Stimulated activated CD4-positive, alpha-beta T cell treated with anti-CD3 and anti-CD28 coated beads, TNF-alpha, amount 100 ng/mL, for 4 hours (primary cell): ENCODE measurements at places on chromosomes 1 and 21.
A peak's percentile ranks its signal among the peaks of the same experiment; 100 is the strongest.

GRCh38 chr1:116273042-116273783 is 99.8 kb upstream of the ATP1A1 start:
- DNase-seq: no peak

DNA sequence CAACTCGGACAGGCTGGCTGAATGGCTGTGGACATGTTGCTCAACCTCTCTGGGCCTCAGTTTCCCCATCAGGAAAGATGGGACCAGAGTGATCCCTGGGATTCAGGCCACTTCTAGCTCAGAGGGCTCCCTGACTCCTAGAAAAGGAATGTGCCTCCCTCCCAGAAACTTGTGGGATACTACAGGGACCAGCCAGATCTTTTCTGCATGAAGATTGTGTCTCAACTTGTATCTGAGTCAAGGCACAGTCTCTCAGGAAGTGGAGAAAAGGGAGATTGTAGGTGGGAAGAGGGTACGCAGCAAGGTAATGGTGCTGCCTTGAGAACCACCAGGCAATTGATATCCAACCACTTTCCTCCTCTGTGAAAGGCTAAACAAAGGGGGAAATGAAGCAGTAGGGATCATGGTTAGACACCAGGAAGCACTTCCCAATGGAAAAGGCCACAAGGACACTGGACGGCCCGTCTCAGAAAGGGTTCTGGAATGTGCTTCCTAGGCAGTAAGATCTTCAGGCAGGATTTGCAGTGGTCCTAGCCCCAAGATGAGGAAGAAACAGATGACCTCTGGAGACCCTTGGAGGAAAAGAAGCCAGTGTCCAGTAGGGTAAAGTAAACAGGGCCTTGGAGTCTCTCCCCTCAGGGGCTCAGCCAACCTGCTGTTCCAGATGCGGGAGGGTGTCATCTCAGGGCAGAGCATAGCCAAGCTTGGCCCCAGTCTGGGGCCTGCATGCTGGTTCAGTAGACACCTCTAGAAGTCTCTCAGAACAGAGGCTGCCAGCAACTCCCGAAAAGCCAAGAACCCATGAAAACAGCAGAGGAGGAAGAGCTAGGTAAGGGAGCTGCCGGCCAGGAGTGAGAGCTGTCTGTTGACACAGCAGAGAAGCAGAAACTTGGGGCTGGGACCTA is 16.8 kb downstream of the IFFO2 start:
- DNase-seq: no peak

GRCh38 chr1:92192246-92192645 is 25.5 kb upstream of the C1orf146 start:
- DNase-seq: no peak

GRCh38 chr1:208182880-208183645 is 61.1 kb downstream of the PLXNA2 start:
- no peak for DNase-seq

DNA sequence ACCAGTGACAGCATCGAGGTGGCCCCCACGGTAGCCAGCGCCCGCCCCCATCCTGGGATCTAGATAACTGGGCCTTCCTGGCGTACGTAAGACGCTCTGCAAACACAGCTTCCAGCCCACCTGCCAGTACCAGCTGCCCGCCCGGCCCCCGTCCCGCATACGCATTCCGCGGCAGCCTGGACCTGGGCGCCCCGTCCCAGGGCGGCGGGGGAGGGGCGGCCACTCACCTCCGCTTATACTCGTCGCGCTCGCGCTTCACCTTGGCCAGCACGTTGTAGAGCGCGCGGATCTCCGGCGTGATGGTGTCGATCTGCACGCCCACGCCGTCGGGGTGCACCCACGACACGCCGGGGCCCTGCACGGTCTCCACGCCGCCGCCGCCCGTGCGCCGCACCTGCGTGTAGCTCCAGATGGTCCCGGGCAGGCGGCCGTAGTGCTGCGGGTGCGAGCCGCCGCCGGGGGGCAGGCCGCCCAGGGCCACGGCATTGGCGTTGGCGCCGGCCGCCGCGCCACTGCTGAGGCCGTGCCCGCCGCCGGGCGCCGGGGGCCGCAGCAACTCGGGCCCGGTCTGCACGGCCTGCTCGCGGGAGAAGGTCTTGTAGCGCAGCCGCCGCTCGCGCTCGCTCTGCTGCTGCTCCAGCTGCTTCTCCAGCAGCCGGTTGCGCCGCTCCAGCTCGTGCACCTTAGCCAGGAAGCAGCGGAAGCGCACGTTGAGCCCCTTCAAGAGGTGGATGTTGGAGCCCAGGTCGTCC is 859 bp downstream of the IFFO2 start:
- DNase-seq: peak; percentile 55

GRCh38 chr1:184212649-184213314 is 161.3 kb downstream of the TSEN15 start:
- DNase-seq: no peak

GRCh38 chr1:162213281-162213912 is 143.9 kb downstream of the NOS1AP start:
- DNase-seq: no peak

GRCh38 chr1:113141650-113142473 is 68.9 kb downstream of the LRIG2 start:
- DNase-seq: no peak

DNA sequence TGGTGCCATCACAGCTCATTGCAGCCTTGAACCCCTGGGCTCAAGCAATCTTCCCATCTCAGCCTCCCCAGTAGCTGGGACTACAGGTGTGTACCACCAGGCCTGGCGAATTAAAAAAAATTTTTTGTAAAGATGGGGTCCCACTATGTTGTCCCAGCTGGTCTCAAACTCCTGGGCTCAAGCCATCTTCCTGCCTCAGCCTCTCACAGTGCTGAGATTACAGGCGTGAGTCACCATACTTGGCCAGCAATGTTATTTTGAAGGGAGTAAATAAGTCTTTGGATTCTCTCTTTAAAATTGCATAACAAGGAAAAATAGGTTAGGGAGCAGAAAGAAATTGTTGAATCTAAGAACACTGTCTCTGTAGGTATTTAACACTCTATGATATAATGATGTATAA is 111.3 kb downstream of the RPS6KC1 start:
- DNase-seq: no peak

GRCh38 chr1:181318022-181318857 is 165.1 kb upstream of the CACNA1E start:
- DNase-seq: no peak

DNA sequence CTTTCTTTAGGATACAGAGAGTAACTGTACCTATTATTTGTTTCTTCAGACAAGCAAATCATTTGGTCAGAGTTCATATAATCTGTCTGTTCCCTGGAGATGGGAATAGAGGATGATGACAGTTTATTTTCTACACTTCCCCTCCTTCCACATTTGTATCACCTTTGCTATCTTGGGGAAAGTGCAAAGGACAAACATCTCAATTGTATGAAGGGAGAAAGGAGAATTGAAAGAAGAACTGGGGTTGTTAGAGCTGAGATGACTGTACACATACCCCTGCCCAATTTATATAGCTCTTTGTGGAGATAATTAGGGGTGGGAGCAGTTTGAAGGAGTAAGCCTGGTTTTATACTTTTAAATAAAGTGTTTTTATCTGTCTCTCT is 14.0 kb downstream of the POLR3GL start:
- no peak for DNase-seq

DNA sequence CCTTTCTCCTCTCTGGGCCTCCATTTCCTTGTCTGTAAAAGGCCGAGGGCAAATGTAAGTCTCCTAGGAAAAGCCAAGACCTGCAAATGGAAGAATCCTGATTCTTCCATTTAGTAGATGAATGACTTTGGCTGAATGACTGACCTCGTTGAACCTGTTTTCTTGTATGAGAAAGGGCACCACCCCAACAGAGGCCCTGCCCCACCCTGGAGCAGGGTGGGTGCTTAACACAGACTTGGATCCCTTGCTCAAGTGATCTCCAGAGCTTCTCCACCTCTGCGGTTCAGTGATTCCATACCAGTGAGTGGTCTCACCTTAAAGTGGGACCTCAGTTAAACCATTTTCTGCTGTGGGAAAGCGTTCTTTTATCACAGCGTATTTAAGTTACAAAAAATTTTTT is 39.0 kb upstream of the GUCA2B start:
- no peak for DNase-seq

DNA sequence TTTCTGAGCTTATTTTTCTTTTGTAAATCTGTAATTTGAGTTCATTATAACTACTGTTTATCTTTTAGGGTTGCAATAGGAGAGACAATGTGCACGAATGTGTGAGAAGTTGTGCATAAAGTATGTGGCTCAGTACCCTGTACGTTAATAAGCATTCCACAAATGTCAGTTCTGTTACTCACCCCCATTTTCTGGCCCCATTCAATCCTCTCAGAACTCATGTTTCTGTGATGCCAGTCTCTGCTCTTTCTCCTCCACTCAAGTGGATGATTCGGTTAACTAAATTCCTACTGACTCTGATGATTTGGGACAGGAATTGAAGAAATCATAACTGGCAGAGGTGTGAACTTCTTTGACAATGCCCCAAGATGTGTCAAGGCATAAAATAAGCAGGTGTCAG is 10.2 kb upstream of the DMRTB1 start:
- no peak for DNase-seq

DNA sequence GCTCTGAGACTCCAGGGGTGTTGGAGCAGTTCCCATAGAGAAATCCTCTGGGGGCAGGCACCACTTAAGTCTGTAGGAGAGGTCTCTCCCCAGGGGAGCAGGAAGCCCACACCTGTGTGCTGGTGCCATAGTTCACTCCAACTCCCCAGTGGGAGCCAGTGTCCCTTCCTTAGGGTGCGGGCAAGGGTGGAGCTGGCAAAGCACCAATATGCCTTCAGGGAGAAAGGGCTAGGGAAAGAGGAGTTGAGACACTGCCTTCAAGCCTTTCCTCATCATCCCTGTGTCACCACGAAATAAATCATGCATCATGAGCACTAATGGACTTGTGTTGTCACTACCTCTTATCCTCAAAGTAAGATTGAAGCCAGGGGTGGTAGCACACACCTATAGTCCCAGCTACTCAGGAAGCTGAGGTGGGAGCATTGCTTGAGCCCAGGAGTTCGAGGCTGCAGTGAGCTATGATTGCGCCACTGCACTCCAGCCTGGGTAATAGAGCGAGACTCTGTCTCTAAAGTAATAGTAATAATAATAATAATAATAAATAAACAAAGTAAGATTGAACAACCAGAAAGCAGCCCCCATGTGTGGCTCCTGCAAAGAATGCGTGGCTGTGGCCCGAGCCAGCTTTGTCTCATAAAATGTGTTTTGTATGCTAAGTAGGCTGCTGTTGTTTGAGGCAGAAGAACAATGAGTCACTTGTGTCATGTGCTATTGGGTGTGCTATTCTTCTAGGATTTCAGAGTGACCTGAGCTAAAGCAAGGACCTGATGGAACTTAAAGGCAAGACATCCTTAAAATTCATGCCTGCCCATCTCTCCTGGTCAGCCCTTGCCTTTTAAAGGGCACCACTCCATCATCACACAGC is 6.7 kb upstream of the TIE1 start:
- no peak for DNase-seq

- no peak for DNase-seq
Observed at GRCh38 chr21:37462087-37462861, 95.7 kb downstream of the DYRK1A start.

GRCh38 chr1:155608888-155609225 is 1.2 kb upstream of the MSTO1 start:
- DNase-seq: no peak

DNA sequence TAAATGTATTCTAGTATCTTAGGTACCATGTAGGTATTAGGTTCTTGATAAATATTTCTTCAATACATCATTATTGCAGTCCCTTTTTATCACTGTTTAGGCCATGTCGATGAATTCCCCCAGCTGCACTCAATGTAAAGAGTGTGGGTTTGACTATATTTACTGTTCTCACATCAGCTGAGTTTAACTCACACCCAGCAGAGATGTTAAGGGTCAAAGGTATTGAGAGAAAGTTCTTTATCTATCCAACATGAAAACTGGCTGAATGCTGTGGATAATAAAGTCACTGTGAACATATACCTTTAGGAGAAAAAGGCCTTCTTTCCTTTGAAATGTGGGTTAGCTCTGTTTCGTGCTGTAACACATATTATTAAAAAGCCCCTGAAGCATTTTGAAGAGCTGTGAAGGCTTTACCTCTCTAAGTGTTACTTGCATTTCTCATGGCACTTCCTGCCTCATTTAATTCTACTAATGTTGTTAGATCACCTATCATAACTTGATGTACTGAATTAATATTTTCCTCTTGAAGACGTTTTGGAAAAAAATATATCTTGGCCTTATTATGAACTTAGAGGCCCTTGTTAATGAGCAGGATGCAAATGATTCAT is 19.1 kb upstream of the LYST start:
- no peak for DNase-seq

DNA sequence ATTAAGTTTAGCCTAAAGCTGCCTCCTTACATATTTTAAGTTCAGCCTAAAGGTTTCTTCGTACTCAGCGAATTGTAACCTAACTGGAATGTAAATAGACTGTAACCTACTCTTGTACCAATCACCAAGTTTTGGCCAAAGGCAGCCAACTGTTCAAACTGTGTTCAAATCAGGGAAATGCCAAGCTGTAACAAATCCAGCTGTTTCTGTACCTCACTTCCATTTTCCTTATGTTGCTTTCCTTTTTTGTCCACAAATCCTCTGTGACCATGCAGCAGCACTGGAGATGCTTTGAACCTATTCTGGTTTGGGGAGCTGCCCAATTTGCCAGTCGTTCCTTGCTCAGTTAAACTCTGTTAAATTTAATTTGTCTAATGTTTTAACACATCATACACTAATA is 3.2 kb upstream of the APOBEC4 start:
- DNase-seq: no peak

GRCh38 chr1:192776206-192776605 is 32.6 kb upstream of the RGS2 start:
- no peak for DNase-seq

- DNase-seq: no peak
Observed at GRCh38 chr1:224430511-224431113, 4.0 kb downstream of the WDR26 start.

DNA sequence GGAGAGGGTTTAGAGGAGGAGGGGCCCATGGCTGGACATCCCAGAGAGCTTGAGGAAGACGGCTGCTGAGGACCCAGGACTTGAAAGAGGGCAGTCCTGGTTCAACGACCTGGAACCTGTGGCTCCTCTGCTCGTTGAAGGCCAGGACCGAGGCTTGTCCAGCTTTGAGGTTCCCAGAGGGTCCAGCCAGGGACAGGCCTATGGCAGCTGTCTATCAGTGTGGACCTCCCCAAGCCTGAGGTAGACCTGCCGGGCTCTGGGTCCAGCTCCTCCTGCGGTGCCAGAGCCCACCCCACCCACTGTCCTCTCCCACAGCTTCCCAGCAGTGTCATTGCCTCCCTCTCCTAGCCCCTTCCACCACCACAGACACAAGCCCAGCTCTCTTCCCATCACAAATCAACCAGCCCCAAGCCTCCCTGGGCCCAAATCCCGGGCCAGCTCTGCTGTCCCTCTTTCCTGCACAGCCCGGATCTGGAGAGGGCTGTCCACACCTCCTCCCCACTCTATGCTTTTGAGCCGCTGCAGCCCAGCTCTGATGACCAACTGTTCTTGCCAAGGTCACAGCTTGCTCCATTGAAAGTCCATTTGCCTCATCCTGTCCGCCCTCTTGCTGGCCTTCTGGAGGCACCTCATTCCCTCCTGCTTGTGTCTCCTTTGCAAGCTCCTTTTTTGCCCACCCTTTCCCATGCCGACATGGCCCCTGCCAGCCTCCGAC is 48.7 kb upstream of the EDN2 start:
- DNase-seq: no peak

DNA sequence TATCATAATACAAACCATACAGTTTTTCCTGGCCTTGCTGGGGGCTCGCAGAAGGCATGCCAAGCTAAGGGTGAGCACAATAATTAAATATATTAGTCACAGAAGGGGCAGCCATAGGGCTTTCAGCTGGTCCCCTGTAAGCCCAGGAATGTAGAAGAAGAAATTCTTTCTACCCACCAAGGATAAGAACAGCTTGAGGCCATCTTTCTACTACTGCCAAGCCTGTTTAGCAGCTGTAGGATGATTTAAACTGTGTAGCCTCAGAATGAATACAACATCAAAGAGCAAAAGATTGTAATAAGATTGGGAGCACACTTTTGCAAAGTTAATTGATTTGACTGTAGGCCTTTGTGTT is 171.5 kb downstream of the LRRC7 start:
- no peak for DNase-seq
